ENCODE measurements at places on chromosomes 6 and 20.
A peak's percentile ranks its signal among the peaks of the same experiment; 100 is the strongest.

- no peak for DNase-seq
Observed at GRCh38 chr6:27754408-27754782, 157.8 kb downstream of the OR2B2 start.

DNA sequence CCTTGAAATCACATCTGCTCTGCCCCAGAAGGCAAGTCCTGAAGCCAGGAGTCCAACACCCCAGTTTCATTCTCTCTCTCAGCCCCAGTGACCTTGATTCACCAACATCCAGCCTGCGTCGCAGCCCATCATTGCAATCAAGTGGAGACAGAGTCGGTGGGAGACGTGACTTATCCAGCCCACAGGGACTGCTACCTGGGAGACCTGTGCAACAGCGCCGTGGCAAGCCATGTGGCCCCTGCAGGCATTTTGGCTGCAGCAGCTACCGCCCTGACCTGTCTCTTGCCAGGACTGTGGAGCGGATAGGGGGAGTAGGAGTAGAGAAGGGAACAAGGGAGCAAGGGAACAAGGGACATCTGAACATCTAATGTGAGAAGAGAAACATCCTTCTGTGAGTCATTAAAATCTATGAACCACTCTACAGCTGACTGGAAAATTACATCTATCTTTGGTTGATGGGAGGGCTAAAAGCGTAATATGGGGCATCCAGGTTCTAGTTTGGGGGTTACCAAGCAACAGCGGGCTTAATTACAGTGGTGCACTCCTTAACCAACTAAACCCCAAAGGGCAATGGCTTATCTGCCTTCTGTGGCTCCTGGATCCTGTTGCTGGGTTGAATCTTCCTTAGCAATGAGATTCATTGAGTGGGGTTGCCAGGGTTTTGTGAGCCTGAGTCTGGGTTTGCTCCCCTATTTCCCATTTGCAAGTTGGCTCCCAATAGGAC lies 2.5 kb downstream of the LY6G6D start:
- DNase-seq = no peak

DNA sequence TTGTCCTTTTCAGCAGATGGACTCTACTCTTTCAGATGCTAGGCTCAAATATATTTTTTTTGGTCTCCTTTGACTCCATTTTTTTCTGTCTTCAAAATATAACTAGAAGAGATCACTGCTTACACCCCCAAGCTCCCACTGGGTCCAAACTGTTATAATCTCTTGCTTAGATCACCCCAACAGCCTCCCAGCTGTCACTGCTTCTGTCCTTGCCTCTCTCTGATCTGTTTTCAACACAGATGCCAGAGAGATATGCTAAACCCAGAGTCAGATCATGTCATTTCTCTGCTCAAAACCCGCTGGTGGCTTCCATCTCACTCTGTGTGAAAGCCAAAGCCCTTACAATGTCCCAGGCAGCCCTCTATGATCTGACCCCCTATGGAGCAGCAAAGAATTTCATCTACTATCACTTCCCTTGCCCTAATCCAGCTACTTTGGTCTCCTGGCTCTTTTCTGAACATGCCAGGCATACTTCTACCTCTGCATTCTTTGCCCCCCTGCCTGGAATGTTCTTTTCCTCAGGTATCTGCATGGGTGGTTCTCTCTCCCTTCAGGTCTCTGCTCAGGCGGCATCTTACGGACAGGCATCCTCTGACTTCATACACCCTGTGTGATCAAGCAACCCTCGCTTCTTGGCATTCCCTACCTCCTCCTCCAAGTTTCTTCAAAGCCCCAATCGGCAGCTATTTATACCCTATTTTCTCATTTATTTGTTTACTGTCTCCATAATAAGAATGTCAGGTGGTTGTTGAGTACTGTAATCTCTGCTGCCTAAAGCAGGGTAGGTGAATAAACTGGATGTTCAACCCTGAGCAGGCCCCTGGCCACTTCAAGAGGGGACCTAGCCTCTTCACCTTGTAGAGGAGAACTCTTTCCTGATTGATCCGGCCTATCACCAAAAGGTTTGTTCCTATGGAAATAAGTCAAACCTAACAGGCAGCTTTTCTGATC lies 43.6 kb upstream of the SLC4A11 start:
- no peak for DNase-seq

DNA sequence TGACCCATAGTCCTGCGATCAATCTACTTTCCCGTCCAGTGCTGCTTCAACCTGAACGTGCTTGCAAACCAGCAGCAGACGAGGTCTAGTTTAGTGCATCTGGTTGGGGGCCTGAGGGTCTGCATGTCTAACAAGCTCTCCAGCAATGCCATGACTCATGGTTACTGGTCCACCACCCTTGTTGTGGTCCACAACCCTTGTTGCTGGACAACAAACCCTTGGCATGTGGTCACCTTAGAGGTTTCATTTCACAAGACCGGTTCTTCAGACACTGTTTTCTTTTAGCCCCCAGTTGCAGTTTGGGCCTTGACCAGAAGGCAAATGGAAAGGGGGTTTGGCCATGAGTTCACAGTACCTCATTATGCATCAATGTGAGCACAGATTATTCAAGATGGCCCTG lies 424.8 kb downstream of the QKI start:
- no peak for DNase-seq

DNA sequence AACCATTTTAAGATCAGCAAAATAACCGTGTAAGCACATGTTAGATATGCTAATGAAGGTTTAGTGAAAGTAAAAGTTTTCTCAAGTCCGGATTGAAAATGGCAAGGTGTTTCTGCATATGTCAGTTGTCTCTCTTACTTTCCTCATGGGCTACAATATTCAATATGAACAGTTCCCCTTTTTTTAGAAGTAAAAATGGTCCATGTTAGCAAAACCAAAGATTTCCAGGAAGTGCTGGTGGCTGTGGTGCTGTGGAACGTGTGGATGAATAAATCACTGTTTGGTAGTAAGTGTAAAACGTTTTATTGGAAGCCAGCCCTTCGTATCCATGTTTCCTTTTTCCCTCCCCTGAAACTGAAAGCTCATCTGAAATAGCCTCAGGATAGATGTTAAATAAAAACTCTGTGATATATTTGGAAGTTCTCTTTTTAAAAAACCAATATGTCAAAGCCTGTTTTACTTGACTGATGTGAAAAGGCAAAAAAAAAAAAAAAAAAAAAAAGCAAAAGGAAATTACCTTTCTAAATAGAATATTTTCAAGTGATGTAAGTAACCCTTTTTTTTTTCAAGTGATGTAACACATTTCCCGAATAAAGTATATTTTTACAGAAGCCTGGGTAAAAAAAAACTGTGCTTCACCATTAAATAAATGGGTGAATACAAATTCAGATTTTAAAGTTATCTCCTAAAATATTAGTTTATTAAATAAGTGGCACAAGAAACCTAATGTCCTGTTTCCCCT lies 41.9 kb downstream of the PLEKHG1 start:
- no peak for DNase-seq

- DNase-seq = no peak
Observed at GRCh38 chr6:17957086-17957485, 30.3 kb downstream of the KIF13A start.

GRCh38 chr6:710601-711571 lies 17.9 kb upstream of the EXOC2 start:
- DNase-seq = peak; percentile 46

GRCh38 chr6:44353336-44353735 lies 10.9 kb downstream of the SPATS1 start:
- no peak for DNase-seq

DNA sequence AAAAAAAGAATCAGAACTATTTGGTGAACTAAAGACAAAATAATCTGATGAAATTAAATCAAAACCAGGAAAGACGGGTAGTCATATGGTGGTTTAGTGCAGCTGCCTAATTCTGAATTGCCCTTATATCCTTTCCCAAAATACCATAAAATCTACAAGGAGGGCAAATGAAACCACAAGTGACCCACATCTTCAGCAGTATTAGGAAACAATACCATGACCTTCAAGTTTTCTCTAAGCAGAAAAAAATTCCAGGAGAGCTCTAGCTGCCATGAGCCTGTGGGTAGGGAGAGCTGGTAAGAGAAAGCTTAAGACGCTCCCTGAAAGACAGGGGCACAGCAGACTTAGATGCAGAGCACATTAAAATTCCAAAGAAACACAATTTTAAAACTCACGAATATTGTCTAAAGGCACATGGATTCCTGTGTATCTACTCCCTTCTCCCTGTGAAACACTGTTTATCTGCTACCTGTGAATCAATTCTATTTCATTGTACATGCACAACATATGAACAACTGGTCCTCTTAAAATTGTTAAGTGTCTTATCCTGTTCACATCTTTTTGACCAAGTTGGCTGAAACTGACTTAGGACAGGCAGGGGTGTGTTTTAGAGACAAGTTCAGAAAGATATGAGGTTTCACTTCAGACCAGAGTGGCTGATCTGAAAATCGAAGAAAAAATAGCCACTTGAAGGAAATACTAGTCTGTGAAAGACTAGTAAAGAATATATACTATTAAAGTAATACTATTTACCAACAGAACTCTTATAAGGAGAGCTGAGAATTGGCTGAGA lies 153.6 kb upstream of the SHLD1 start:
- DNase-seq = no peak

- no peak for DNase-seq
Observed at GRCh38 chr20:5757949-5758348, 7.7 kb downstream of the SHLD1 start.

GRCh38 chr20:44004306-44004915 lies 89.8 kb downstream of the TOX2 start:
- DNase-seq = no peak

GRCh38 chr6:137800762-137801161 lies 66.3 kb upstream of the TNFAIP3 start:
- DNase-seq = no peak

DNA sequence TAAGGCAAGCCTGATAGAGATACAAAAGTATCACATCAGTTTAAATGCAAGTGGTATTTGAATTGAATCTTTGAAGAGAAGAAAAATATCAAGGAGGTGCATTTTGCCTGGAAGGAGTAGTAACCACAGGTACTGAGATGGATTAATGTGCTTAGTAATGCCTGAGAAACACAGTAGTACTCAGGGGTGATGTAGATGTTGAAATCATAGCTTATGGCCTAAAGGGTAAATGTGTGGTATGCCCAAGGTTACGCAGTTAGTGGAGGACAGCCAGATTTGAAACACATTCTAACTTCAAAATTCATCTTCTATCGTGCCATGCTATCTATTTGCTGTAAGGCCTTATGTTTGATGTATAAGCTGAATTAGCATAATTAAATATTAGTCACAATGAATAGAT lies 55.9 kb downstream of the STXBP5 start:
- no peak for DNase-seq

DNA sequence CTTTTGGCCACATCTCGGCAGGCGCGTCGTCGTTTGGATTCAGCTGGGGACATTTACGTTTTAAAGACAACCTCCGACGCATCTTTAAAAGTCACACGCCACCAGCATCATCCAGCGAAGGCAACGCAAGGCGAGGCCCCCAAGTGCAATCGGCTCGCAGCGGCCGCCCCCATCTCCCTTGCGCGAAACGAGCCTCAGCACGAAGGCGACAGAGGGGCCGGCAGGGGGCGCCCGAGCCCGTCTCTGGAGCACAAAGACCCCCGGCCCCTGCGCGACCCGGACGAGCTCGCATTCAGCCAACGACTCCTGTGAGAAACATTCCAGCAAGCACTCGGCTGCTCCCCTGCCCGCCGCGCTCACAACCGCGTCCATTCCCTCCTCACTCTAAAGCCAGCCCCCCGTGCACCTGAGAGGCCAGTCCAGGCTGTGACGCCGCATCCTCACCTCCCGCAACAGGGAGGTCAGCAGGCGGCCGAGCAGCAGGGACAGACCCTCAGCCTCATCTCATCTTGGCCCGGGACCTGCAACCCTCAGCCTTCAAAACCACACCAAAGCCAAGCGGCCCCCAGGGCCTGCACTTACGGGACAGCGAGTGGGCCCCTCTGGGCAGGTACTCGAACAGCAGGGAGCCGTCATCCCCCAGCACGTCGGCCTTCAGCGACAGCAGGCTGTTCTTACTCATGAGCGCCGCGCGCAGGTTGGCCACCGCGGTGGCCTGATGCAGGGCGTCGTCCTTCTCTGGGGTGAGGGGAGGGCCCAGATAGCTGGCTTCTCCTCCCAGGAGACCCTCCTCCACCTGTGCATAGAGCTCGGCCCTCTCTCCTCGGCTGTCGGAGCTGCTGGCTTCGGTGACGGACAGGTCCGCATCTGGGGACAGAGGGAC lies 35.8 kb downstream of the SLC2A4RG start:
- peak; percentile 34 for DNase-seq

GRCh38 chr6:116101302-116101718 lies 657 bp downstream of the NT5DC1 start:
- DNase-seq = peak; percentile 57

- no peak for DNase-seq
Observed at GRCh38 chr6:9025796-9026394, 590.5 kb upstream of the SLC35B3 start.
